ENCODE measurements at places on chromosomes 13 and 19.

DNA sequence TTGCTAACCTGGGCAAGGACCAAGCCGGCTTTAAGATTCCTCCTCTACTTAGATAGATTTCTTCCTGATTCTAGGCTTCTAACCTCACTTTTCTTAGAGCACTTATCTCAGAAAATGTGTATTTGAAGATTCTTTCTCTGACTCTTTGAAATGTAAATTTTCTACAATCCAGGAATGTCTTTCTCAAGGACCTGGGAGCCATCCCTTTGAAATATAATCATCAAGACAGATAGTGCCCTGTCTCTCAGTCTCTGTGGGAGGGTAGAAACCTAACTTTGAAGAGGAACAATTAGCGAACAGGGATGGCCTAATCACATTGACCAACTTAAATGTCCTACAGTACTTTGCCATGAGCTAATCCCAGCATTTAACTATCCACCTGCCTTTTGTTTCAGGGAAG lies 1646.0 kb downstream of the PCDH9 start:
- DNase-seq, result no peak

- no peak for DNase-seq
These were observed 121.6 kb downstream of the CYSLTR2 start for GRCh38 chr13:48775285-48775684.

DNA sequence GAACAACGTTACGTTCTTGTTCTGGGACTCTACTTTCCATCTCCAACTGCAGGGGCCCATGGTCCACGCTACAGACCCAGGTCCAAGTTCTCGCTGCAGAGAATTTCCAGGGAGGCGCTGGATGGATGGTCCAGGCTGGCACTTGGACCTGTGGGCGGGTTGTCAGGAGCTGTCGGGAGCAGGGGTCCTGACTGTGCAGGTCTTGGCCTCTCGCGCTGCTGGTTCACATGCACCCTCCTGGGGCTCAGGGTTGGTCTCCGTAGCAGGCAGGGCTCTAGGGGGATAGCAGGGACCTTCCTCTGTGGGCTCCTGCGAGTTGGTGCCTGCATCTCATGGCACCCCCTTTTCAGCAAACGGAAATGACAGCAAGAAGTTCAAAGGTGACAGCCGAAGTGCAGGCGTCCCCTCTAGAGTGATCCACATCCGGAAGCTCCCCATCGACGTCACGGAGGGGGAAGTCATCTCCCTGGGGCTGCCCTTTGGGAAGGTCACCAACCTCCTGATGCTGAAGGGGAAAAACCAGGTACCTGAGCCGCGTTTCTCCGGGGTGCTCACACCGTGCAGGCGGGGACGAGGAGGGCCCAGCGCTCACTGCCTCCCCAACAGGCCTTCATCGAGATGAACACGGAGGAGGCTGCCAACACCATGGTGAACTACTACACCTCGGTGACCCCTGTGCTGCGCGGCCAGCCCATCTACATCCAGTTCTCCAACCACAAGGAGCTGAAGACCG lies 6.6 kb downstream of the PTBP1 start:
- no peak for DNase-seq

GRCh38 chr13:113110852-113111315 lies 5.3 kb downstream of the F7 start:
- no peak for DNase-seq

Measured in NCI-H774 (cell line).